ENCODE measurements at places on chromosomes 4 and X.

- DNase-seq: no peak
Measured at GRCh38 chr4:41661442-41662076, 87.0 kb downstream of the PHOX2B start.

DNA sequence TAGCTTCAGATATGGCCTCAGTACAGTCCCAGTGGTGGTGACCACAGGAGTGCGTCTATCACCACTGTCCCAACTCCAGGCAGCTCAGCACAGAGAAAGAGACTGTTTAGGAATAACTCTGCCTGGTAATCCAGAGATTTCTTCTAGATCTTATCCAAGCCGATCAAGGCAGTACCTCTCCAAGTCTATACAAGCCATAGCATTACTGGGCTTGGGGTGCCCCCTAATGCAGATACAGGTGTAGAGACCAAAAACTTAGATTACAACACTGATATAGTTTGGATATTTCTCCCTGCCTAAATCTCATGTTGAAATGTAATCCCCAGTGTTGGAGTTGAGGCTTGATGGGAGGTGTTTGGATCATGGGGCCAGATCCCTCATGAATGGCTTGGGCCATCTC is 100.9 kb downstream of the PTCHD1 start:
- no peak for DNase-seq

DNA sequence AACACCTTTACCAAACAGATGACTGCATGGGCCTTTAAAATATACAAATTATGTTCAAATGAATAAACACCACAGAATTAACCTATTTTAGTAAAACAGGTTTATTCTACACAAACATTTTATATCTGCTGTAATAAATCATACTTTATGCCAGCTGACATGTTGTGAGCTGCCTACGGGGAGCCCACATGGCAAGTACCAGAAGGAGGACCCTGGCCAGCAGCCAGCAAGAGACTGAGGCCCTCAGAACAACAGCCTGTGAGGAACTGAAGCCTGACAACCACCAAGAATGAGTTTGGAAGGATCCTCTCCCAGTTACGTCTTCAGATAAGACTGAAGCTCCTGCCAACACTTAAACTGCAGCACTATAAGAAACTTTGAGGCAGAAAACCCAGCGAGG is 377.0 kb downstream of the PDGFC start:
- no peak for DNase-seq

DNA sequence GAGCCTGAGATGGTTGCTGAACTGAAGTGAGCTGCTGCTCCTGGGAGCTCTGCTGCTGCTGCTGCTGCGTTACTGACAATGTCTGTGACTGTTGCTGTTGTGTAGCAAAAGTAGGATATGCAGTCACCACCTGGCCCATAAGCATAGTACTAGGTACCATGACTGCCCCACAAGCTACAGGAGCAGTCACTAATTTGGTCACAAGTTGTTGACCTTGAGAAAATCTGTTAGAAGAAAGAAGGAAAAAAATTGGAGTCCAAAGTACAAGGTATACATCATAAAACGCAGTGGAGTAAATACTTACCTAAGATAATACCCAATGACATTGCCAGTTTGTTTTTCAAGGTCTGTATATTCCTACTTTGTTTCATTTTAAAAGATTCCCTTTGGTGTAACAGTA is 42.6 kb downstream of the TMEM165 start:
- no peak for DNase-seq

DNA sequence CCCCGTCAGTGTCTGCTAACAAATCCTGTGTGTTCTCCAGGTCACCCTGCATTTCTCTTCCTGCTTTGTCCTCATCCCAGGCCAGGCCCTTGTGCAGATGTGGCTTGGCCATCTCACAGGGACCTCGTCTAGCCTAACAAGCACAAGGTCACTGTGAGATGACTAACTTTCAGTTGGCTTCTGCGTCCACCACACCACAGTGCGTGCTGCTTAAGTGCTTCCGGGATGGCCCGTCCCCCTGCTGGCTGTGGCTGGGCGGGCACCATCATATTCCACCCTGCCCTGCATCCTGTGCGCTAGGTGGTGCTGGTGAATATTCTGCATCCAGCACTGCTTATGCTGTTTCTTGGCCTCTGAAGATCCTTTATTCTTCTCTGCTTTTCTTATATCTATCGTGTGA is 33.8 kb downstream of the RBBP7 start:
- DNase-seq: no peak

DNA sequence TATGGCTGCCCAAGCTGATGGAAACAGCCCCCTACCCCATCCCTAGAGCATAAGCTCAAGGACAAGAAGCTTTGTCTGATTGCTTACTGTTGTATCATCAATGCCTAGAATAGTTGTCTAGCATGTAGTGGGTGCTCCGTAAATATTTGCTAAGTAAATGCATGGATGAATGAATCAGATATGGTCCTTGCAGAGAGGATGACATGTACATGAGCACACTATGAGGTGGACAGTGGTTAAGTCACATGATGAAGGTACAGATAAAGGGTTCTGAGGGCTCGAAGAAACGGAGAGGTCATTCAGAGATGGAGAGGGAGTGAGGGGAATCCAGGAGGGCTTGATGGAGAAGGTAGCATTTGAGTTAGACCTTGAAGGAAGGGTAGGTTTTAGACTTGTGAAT is 214.2 kb downstream of the RBMX2 start:
- DNase-seq: no peak

DNA sequence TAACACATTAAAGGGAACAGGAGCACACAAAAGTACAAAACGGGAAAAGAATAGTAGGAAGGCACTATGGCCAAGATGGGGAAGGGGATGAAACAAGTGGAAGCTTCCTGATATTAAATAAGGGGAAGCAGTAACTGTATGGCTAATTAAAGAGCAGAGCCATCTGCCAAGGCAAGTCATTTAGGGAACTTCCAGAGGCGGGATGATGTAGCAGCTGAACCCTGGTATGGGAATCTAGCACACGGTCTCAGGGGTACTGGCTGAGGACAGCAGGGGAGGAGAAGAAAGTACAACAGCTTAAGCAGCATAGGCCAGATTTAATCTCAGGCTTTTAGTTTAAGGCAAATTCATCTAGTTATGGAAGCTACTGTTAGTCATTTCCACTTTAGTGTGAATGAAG is 59.1 kb downstream of the IGFBP7 start:
- no peak for DNase-seq

DNA sequence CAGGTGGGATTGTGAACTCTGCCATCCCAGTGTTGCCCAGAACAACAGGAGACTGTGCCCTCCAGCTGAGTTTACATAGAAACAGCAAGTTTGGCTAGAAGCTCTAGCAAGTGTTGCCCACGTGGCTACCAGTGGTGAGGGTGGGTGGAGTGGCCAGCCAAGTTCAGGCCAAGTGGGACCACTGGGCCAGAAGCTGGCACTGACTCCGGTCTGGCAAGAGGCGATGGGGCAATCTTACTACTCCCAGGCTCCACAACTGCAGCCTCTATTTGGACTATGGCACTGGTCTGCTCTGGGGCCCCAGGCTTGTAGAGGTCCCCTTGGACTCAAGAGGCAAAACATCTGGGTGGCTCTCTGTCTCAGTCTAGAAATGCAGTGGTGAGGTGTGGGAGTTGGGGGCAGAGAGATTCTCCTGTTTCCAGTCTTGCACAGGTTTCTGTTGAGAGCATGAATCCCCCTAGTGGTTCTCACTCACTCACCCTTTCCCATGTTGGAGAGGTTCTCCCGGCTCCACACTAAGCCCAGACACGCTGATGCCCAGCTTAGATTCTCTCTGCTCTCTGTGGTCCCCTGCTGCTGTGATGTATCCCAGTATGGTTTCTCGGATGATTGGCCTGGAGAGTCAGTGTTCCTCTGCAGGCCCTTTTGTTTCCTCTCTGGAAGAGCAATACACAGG is 615.3 kb downstream of the PDHA2 start:
- no peak for DNase-seq

DNA sequence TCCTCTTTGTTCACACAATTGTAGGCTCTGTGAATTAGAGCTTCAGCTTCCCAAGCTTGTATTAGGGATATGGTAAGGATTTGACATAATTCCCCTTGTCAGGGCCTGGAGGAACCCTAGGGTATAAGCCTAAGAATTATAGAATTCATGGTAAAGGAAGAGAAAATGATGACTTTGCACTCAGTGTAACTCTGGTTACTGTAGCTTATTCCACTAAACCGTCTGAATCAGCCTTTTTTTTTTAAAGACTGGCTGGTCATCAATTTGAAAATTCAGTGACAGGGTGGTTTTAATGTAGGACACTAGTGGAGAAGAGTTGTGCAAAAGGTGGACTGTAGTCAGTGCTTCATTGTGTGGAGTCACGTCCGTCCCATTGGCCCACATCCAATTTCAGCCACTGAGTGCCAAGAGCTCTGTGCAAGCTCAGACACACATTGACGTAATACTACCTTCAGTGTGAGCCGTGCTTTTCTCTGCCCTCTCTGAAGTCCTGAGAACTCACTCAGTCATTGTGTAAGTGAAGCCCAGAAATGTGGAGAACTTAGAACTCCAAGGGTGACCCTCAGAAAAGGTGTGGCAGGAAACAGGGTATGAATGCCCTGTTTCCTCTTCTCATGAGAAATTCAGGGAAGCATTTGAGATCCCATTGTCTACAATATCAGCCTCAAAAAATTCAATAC is 449.8 kb downstream of the C4orf33 start:
- no peak for DNase-seq

DNA sequence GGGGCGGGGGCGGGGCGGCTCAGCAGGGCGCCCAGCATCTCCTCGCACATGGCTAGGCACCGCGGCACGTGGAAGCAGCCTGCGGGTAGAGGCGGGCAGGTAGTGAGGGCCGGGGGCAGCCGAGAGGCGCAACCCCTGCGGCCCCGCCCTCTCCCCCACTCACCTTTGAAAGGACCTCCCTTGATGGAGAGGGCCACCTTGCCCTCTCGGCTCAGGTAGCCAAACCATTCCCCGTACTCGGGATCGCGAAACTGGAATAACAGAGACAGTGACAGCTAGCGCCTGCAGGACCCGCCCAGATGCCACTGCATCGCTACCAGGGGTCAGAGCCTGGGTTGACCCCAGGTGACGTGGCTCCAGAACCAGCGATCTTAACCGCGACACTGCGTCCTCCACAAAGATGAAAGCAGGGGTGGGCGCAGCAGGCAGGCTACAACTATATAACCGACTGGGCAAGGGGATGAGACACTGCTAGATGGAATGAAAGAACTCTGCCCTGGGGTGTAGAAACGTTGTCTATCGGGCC is 552 bp upstream of the NAA10 start:
- DNase-seq: no peak

- DNase-seq: no peak
Measured at GRCh38 chr4:19366916-19367315, 884.8 kb upstream of the SLIT2 start.

DNA sequence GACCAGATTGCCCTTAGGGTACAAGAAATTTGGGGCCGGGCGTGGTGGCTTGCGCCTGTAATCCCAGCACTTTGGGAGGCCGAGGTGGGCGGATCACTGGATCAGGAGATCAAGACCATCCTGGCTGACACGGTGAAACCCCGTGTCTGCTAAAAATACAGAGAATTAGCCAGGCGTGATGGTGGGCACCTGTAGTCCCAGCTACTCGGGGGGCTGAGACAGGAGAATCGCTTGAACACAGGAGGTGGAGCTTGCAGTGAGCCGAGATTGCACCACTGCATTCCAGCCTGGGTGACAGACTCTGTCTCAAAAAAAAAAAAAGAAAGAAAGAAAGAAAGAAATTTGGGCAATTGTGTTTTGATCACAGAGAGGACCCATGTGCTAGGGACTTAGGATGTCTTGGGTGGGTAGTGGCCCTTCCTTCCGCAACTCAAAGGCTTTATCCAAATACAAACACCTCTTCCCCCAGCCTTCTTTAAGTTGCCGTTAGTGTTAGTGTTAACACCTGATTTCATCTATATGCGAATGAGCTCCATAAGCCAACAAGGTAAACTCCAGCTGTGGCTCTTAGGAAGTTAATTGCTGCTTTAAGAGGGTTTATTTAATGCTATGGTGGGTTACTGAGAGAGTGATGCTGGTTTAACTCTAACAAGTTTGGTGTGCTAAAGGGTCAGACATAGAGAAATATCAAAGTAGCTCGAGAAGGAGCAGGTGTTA is 8.6 kb upstream of the CCDC110 start:
- no peak for DNase-seq

DNA sequence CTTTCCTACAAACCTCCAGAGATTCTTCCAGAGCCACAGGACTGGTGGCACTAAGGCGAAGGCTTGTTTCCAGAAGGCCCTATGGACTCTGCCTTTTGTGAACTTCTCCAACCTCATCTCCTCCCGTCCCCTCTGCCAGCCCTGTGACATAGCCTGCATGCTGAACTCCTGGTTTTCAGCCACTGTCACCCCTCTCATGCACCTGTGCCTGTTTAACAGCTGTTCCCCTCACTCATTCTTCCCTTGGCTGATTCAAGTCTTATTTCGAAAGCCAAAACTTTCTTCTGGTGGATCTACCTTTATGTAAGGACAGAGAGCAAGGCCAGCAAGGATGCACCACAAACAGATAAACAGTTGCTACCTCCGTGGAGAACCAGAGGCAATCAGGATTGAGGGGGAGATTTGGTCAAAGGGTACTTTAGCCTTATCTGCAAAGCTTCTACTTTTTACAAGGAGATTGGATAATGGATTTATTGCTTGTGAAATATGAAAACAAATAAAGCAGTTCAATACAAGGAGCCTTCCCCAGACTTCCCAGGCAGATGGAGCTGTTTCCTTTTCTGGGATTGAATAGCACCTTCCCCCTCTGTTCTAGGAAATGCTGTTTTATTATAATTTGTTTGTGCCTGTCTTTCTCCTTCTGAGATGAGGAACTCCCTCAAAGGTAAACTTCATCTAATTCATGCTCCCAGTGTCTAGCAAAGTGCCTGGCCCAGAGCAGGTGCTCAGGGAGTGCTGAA is 5.7 kb downstream of the CITED1 start:
- no peak for DNase-seq

DNA sequence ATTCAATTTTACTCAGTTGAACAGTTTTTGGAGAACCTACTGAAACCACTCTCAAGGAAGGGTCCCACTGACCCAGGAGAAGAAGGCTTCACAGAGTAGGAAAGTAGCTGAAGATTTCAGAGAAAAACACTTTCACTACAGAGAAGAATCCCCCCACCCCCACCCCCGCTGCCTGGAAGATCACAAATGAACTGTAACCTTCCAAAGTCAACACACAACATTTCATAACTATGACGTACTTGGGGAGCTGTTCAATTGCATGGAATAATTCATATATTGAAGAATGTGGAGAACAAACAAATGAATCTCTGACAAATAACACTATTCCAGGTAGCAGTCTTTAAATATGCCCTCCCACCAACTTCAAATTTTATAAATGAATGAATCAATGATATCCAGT is 86.1 kb upstream of the STS start:
- no peak for DNase-seq

DNA sequence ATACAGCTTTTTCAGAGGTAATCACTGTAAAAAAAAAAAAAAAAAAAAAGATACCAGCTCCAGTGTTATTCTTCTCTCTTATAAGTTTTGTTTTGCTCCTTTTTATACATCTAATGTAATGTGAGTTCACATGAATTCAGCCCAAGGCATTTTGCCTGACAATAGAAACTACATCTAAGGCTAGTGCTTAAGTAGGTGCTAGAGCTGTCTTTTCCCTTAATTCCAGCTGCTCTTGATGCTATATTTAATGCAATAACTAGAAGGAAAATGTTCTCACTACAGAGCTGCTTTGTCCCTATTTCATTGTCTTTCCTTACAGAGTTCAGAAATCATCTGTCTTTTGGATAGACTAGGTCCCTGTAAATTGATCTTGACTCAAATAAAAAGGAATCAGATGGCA is 150.1 kb downstream of the NAA11 start:
- DNase-seq: no peak
